Activated CD4-positive, alpha-beta memory T cell treated with anti-CD3 and anti-CD28 coated beads for 36 hours (primary cell): ENCODE measurements at places on chromosomes 3 and 15. TPM values are rescaled to one million over a fixed set of nuclear protein-coding genes. Genes with fewer than 3 reads are reported as not detected.

GRCh38 chr3:49930922-49931321 is 1.3 kb upstream of the MON1A start:
- H3K4me1 ChIP-seq: peaks cover 19% of the 10 kb centered on the region
- H3K4me3 ChIP-seq: no peak overlapping the region
- no peak for DNase-seq
- H3K27me3 ChIP-seq: no peaks in the 10 kb centered on the region
- H3K27ac ChIP-seq: no peak overlapping the region

- no peak overlapping the region for H3K27ac ChIP-seq
- H3K36me3 ChIP-seq: no peaks in the 10 kb centered on the region
- H3K4me3 ChIP-seq: no peak overlapping the region
- DNase-seq: no peak
Observed at GRCh38 chr3:88661433-88661824, 446.0 kb upstream of the EPHA3 start.

PEAK1 gene
- total RNA-seq: 18.3 TPM

- no peak overlapping the region for H3K4me3 ChIP-seq
- no peaks in the 10 kb centered on the region for H3K36me3 ChIP-seq
- no peaks in the 10 kb centered on the region for H3K4me1 ChIP-seq
Observed at GRCh38 chr15:71052356-71052755, 62.9 kb upstream of the THSD4 start.

- no peak overlapping the region for H3K4me3 ChIP-seq
- peak overlapping the region; percentile 33 for H3K27ac ChIP-seq
- peaks cover 34% of the 10 kb centered on the region for H3K36me3 ChIP-seq
- DNase-seq: no peak
- H3K4me1 ChIP-seq: peaks cover 7% of the 10 kb centered on the region
Observed at GRCh38 chr15:43469867-43470266, 23.1 kb downstream of the TP53BP1 start.

DNA sequence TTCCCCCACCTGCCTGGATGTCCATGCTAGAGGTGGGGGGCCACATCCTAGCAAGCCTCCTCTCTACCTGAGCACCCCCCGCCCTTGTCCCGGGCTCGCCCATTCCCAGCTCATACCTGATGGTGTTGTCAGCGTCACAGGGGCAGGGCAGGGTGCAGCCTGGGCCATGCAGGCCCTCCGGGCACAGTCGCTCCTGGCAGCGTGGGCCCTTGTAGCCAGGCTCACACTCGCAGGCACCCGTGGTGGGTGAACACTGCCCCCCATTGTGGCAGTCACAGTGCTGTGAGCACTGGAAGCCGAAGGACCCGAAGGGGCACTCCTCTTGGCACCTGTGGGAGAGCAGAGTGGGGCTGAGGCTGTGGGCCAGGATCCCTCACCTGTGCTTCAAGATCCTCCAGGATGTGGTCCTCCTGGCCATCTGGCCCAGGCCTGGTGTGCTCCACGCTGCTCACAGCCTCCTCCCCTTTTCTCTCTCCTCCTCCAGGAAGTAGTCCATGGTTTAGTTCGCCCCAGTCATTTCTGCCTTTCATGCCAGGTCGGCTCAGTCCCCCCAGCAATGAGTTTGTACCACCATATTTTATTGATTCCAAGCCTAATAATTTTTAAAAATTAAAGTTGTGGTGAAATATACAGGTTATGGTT is 95.6 kb downstream of the RAB11A start:
- peaks cover 24% of the 10 kb centered on the region for H3K27me3 ChIP-seq
- H3K4me3 ChIP-seq: no peak overlapping the region
- no peaks in the 10 kb centered on the region for H3K36me3 ChIP-seq
- no peaks in the 10 kb centered on the region for H3K4me1 ChIP-seq
- H3K27ac ChIP-seq: no peak overlapping the region
- DNase-seq: no peak

ADIPOQ gene
- not detected for total RNA-seq

GRCh38 chr3:36843065-36844051 is 79.0 kb upstream of the DCLK3 start:
- peaks cover 33% of the 10 kb centered on the region for H3K36me3 ChIP-seq
- H3K27ac ChIP-seq: no peak overlapping the region
- DNase-seq: peak; percentile 86
- H3K27me3 ChIP-seq: no peaks in the 10 kb centered on the region
- H3K4me1 ChIP-seq: peaks cover 25% of the 10 kb centered on the region

DNA sequence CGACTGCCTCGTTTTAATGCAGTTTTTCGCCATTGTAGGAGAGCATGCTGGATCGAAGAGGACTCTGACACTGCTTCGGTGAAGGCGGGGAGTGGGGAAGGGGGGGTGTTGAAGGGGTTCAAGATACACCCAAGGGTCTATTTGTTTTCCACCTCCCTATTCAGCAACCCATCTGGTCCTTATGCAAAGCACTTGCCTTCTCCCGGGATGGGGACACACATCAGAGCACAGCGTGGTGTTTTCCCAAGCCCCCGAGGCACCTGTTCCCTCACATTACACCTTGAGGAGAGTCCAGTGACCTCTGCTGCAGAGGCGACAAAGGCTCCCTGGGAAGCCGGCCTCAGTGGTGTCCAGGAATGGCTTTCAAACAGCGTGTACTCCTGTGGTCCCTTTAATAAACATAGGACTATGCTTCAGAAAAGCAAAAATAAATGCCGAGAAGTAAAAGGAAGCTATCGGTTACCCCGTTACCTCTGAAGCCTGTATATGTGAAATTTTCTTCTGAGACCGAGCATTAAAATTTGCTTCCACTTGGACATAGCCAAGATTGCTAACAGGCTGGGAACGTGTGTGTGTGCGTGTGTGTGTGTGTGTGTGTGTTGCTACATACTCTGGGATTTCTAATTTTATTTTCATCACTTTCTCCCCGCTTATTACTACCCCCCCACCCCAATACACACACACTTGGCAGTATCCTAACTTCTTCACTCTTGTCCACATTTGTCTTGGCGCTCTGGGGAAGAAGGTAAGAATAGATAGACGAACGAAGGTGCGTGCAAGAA is 53.2 kb downstream of the CCDC54 start:
- peaks cover 12% of the 10 kb centered on the region for H3K4me1 ChIP-seq
- H3K36me3 ChIP-seq: no peaks in the 10 kb centered on the region
- DNase-seq: peak; percentile 19
- peak overlapping the region; percentile 16 for H3K27ac ChIP-seq
- peak overlapping the region; percentile 74 for H3K4me3 ChIP-seq

CYP8B1 gene
- not detected for total RNA-seq

RASL12 gene
- not detected for total RNA-seq

DNA sequence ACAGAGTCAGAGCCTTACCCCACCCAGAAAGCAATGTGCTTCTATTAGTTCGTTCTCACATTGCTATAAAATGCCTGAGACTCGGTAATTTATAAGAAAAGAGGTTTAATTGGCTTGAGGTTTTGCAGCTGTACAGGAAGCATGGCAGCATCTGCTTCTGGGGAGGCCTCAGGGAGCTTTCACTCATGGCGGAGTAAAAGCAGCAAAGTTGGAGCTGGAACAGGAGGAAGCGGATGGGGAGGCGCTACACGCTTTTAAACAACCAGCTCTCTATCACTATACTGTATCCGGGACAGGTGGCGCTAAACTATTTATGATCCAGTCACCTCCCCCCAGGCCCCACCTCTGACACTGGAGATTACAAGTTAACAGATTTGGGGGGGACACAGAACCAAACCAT is 176.3 kb upstream of the BHLHE40 start:
- no peak overlapping the region for H3K4me3 ChIP-seq
- DNase-seq: no peak
- H3K27ac ChIP-seq: no peak overlapping the region

KNSTRN gene
- total RNA-seq: 59.8 TPM

DNA sequence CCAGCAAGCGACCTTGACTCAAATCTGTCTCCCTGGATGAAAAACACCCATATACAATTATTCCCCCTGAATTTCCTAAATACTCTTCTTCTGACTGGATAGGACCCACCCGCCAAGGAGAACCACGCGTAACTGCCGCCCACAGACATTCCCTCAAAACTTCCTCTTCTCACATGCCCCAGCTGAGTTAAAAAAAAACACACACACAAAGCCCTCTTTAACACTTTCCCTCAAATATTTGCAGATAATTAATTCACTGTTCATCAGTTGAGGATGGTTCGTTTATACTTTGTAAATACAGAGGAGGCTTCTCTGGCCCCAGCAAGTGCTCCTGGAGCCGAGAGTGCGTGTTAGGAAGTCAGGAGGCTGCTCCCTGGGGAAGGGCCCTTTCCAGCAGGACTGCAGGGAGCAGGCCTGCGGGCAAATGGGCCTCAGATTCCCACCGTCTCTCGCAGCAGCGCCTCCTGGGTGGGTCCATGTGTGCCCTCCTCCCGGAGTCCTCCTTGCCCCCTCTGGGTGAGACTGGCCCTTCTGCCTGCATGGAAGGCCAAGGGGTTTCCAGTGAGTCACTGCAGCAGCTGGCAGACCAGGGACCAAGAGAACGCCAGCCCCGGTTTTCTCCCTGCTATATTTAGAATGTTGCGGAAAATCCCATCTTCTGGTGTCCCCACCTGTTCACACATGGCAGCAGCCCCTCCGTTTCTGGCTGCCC is 46.8 kb downstream of the MGLL start:
- H3K27me3 ChIP-seq: no peaks in the 10 kb centered on the region
- no peaks in the 10 kb centered on the region for H3K4me1 ChIP-seq

ACKR2 gene
- total RNA-seq: 0.44 TPM

- H3K4me3 ChIP-seq: no peak overlapping the region
- no peaks in the 10 kb centered on the region for H3K27me3 ChIP-seq
- DNase-seq: no peak
Observed at GRCh38 chr3:28476194-28476593, 127.6 kb upstream of the AZI2 start.

DNA sequence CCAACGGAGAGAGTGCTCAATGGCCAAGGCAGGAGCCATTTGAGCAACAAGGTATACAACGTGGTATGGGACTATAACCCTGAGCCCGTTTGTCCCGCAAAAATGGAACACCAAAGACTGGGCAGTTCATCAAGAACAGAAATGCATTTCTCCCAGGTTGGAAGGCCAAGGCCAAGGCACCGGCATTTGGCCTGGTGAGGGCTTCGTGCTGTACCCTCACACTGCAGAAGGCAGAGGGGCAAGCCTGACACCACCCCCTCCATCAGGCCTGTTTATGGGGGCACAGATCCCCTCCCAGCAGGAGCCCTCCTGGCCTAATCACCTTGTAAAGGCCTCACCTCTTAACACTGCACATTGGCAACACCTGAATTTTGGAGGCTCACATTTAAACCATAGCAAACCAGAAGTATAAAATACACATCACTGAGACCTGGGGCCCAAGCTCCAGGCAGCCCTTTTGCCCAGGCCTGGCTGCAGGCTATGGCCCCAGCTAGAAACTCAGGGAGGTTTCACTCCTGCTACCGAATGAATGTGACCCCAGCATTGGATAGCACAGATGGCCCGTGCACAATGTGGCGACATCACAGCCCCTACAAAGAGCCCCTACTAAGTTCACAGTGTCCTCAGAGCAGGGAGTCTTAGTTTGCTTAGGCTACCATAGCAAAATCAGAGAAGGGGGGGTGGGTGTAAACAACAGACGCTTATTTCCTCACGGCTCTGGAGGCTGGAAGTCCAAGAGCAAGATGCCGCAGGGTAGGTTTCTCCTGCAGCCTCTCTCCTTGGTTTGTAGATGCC is 47.1 kb downstream of the KLF15 start:
- H3K4me3 ChIP-seq: no peak overlapping the region
- H3K27me3 ChIP-seq: peaks cover 2% of the 10 kb centered on the region

GRCh38 chr3:57127891-57128518 is 37.1 kb downstream of the IL17RD start:
- H3K27ac ChIP-seq: no peak overlapping the region
- no peaks in the 10 kb centered on the region for H3K36me3 ChIP-seq
- H3K4me1 ChIP-seq: no peaks in the 10 kb centered on the region

PROS1 gene
- 0.82 TPM for total RNA-seq

P2RY14 gene
- total RNA-seq: 0.17 TPM

GRCh38 chr15:63908991-63909390 is 75.2 kb upstream of the HERC1 start:
- no peak overlapping the region for H3K4me3 ChIP-seq
- H3K4me1 ChIP-seq: peaks cover 16% of the 10 kb centered on the region
- no peak for DNase-seq
- H3K27ac ChIP-seq: no peak overlapping the region

ARNT2 gene
- total RNA-seq: 0.10 TPM

DNA sequence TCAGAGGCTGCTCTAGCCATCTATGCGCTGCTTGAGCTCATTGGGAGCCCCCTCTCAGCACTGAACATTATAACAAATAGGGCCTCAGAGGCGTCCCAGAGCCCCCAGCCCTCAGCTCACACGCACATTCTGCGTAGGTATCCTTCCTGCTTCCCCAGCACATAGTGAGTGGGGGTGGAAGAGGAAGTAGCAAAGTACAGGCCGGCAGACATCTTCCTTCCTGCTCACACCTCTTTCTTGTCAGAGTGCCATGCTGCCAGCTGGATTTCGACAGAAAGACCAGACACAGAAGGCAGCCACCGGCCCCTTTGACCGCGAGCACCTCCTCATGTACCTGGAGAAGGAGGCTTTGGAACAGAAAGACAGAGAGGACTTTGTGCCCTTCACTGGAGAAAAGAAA is 16.6 kb downstream of the TMOD2 start:
- no peak overlapping the region for H3K27ac ChIP-seq
- H3K4me1 ChIP-seq: peaks cover 7% of the 10 kb centered on the region
- no peak for DNase-seq
- H3K4me3 ChIP-seq: no peak overlapping the region
- peaks cover 11% of the 10 kb centered on the region for H3K36me3 ChIP-seq
